Kidney glomerular epithelial cell (primary cell): ENCODE measurements at places on chromosomes 5 and 9.

GRCh38 chr9:4792054-4792571 lies 631 bp upstream of the RCL1 start:
- no peak for DNase-seq

GRCh38 chr9:123599781-123600180 lies 243.8 kb downstream of the CRB2 start:
- no peak for DNase-seq

DNA sequence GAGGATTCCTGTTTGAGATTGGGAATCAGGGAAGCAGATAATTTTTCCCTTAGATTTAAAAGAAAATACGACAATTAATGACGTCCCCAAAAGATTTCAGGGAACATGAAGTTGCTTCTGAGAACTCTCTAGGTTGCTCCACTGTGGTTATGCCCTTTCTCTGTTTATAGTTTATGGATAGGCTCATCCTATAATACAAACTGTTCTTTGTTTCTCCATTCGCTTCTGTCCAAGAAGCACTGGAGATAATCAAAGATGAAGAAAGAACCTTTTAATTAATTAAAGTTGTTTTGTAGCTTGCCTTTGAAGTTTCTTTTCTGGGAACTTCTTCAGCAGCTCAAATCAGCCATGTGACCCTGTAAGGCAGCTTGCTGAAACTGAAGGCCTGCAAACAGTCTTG lies 87.5 kb downstream of the CHSY3 start:
- no peak for DNase-seq

- DNase-seq, result no peak
Measured at GRCh38 chr9:136080716-136081112, 14.4 kb downstream of the NACC2 start.

GRCh38 chr9:89579741-89580385 lies 24.9 kb upstream of the GADD45G start:
- no peak for DNase-seq

DNA sequence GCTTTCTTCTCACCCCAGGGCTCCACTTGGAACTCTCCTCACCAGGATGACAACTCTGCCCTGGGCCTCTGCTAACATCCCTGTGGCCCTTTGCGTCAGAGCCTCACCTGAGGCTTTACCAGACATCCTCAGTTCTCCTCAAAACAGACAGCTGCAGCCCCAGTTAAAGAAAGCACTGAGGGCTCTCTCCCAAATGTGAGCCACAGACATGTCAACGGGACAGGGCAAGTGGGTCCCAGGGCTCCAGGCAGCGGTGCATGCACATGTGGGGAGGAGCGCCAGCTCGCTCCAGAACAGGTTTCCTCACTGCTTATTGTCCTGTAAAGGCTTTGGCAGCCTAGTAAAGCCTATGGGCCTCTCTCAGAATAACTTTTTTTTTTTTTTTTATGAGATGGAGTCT lies 37.3 kb downstream of the IPPK start:
- no peak for DNase-seq

DNA sequence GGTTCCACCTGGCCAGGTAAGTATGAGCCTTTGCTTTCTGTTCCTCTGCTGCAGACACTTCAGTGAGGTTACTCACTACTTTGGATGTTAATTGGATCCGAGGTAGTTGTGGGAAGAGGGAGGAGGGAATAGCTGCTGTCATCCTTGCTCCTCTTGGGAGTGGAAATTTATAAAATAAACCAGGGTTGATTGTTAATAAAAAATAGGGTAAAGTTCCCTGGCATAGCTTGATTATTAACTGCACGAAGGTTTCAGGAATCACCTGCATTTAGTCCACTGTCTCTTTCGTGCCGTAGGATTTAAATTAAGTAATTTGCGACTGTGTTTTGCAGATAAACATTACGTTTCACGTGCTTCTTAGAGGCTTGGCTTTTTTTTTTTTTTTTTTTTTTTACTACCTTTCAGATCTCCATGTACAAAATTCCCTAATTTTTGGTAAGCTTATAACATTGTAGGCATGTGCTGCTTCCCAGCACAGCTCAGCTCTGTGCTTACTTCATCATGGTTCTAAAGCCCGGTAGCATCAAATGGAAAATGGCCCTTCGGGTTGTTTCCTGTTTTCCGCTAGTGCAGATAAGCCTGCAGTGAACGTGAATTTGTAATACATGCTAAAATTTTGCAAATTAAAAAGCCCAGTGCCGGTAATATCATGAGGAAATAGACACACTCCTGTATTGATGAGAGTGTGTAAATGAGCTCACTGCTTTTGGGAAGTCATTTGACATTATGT lies 26.9 kb upstream of the LTC4S start:
- peak; percentile 58 for DNase-seq

- no peak for DNase-seq
Measured at GRCh38 chr9:38065369-38066075, 3.5 kb downstream of the SHB start.

GRCh38 chr5:145283141-145283810 lies 551.9 kb downstream of the PRELID2 start:
- DNase-seq, result no peak

DNA sequence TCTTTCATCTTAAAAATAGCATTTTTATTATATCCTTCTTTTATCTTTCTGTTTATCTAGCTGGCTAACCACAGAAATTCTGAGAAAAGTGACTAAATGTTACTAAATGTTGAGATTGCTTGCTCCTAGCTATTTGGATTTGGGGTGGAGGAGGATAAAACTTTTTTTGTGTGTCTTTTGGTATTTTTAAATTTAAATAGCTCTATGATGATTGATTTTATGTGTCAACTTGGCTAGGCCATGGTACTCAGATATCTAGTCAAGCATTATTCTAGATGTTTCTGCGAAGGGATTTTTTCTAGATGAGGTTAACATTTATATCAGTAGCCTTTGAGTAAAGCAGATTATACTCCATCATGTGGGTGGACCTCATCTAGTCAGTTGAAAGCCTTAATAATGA lies 75.0 kb downstream of the GCNT1 start:
- DNase-seq, result no peak

DNA sequence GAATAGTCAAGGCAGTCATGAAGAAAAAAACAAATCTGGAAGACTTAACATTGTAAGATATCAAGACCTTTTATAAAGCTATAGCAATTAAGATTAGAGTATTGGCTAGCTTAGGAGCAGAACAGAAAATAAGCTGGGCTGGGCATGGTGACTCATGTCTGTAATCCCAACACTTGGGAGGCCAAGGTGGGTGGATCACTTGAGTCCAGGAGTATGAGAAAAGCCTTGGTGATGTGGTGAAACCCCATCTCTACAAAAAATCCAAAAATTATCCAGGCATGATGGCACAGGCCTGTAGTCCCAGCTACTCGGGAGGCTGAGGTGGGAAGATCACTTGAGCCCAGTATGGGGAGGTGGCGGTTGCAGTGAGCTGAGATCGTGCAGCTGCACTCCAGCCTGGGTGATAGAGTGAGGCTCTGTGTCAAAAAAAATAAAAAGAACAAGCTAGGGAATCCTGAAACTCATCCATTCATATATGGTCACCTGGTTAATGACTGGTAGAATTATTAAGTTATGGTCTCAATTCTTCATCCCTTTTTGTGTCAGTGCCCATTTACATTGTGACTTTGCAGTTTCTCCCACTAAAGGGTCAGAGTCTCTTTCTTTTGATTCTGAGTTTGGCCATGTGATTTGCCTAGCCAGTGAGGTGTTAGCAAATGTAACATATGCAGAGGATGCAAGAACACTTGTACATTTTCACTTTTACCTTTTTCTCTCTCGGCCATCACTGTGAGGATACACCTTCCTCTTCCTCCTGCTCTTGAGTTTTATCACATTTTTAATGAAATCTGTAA lies 144.6 kb upstream of the SGCD start:
- DNase-seq, result no peak

DNA sequence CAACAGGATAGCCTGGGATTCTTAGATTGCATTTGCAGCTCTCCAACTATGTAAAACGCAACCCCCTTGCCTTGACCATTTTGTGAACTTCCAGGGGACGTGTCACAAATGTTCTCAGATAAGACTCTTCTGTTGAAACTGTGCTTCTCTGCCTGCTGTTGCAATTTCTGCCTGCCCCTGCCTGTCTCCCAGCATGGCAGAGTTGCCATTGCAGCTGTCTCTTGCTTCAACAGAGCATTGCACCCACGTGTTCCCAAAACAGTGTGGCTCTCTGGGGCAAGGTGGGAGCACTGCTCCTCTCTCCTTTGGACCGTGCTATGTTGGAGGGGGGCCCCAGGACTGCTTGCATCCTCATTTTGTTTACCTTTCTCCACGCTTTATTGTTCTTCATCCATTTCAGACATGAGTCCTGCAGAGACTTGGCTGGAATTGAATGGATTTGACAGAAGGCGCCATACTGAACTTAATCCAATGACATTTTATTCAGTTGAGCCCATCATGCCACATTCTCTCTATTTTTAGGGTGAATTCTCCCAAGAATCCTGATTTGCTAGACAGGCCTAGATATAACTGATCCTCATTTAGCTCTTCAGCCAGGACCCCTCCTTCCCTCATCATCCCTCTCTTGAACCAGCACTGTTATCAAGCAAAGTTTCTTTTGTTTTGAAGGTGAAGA lies 90.7 kb downstream of the MAT2B start:
- no peak for DNase-seq

- DNase-seq, result no peak
Measured at GRCh38 chr5:148681157-148682057, 27.1 kb upstream of the HTR4 start.

DNA sequence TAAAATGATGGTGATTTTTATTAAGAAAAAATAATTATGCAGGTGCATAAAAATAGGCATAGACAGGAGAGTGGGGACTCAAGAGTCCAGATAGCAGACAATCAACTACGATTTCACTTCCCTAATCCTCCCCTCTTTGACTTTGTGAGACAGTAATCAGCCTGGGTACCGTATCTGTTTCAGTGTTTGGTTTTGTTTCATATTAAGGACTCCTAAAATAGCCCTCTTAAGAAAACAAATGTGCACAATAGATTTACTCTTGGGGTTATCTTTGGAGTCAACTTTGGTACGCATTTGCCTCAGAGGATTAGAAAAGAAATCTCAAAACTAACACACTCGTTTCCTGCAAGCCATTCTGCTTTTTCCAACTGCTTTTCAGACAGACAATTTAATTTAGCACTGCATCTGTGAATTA lies 96.3 kb downstream of the ZNF608 start:
- no peak for DNase-seq

DNA sequence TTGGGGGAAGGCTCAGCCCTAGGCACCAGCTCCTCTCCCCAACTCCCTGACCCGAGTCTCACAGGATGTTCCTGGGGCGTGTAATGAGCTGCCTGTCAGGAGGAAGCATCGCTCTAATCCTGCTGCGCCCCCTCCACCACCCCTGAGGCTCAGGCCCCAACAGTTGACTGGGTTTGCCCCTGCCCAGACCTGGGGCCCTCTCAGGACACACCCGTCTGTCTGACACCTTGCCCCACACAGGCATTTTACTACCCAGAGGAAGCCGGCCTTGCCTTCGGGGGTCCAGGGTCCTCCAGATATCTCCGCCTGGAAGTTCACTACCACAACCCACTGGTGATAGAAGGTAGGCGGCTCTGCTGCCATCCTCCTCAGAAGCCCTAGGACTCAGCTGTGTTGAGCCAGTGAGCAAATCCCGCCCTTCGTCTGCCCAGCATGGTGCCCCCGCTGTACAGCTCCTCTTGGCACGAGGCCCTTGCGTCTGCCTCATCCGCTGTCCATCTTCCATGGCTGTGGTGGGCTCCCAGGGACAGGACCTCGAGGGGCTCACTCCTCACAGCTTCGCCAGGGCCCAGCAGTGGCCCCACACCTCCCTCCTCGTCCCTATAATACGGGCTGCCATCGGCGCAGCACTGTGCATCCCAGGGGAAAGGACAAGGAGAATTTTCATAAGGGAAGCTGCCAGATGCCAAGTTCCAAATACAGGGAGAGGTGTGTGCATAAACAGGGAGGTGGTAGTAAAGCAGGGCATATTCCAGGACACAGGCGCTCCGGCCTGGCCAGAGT lies 8.0 kb downstream of the DBH start:
- DNase-seq, result no peak

GRCh38 chr5:1330146-1330846 lies 14.6 kb downstream of the CLPTM1L start:
- DNase-seq, result no peak

DNA sequence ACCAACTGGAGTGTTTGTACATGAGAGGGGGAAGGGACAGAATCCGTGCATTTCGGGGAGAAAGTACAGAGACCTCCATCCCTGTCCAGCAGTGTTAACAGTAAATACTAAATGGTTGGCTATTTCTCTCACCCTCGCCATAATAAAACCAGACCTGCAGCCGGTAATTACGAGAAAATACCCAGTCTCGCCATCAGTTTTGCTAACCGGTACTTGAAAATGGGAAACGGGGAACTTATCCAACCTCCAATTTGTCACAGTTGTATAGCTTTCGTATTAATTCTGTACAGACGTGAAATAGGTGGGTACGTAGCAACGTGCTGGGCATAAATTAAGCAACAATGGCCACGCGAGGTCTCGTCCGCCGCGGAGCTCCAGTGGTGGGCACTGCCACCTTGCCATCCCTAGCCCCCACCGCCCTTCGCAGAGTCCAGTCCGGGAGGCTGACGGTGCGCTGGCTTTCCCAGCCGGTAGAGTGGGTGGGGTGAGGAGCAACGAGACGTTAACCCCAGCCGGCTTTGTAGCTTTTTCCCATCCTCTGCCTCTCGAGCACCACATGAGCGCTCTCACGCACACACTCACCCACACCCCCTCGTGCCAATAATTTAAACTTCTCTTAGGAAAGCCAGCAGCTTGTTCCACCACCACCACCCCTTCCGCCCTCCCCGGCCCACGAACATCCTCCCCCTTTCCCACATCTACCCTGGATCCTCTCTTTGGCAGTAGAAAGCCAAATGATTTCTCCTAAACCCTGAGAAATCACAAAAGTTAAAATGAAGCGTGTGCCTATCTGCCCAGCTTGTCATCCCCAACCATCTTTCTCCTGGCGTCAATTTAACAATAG lies 1.8 kb downstream of the ELAVL2 start:
- DNase-seq, result no peak

- no peak for DNase-seq
Measured at GRCh38 chr5:37248421-37248969, 681 bp downstream of the CPLANE1 start.

DNA sequence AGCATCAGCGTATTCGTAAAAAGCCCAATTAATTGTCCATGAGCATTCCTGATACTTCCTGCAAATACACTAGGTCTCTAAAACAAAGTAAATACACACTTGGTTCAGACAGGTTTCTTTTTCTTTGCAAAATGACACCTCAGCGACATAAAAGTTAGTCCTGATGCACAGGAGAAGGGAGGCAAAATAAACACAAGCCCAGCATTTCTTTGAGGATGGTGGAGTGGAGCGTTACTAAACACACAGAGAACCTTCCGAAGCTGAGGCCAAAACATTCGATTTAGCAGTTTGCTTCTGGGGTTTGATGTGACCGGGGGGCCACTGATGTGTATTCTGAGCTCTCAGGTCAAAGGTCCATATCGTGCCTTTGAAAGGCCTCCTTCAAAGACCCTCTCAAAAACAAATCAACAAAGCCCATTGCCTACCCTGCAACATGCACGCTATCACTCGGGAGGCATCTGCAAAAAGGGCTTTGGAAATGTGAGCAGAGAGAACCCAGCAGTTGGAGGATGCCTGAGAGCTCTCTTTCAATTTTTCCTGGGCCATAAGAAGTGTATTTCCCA lies 268.4 kb upstream of the PANK3 start:
- no peak for DNase-seq
